ENCODE measurements at places on chromosomes 6 and 20.

GRCh38 chr6:16514249-16514648, 247.0 kb downstream of the ATXN1 start:
- no peak for DNase-seq

GRCh38 chr6:157551041-157551832, 170.2 kb downstream of the ZDHHC14 start:
- DNase-seq: no peak

- DNase-seq: no peak
Observed at GRCh38 chr6:35557239-35557638, 44.5 kb upstream of the TULP1 start.

DNA sequence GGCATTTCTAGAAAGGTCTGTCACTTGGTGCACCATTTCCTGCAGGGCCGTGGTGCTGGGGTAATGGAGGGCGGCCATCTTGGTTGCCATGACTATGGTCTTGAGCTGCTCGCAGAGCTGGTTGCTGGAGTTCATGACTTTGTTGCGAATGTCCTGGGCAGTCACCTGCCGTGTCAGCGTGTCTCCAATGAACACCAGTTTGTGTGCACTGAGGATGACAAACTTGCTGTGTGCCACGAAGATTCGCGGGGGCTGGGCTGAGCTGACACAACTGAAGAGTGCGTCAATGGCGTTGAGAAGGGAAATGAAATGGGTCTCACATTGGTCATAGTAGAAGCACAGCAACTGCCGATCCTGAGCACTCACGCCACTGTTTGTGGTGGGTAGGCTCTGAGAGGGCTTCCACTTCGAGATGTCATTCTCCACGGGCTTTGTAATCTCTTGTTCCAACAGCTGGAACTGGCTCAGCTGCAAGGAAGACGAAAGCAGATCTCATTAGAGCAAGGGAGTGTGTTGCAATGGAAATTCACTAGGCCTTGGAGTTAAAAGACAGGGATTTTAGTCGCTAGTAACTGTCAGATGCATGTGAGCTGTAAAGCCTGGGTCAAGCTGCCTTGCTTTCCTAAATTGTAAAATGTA, 47.1 kb downstream of the NEDD9 start:
- no peak for DNase-seq

- peak; percentile 66 for DNase-seq
Observed at GRCh38 chr20:18632196-18632789, 44.4 kb downstream of the DTD1 start.

- no peak for DNase-seq
Observed at GRCh38 chr20:22805219-22805618, 220.8 kb upstream of the FOXA2 start.

- no peak for DNase-seq
Observed at GRCh38 chr6:30172681-30173080, 9.3 kb downstream of the TRIM15 start.

- DNase-seq: no peak
Observed at GRCh38 chr20:58389968-58390658, 1.1 kb downstream of the VAPB start.

- DNase-seq: no peak
Observed at GRCh38 chr20:62413025-62413570, 6.0 kb upstream of the CABLES2 start.

DNA sequence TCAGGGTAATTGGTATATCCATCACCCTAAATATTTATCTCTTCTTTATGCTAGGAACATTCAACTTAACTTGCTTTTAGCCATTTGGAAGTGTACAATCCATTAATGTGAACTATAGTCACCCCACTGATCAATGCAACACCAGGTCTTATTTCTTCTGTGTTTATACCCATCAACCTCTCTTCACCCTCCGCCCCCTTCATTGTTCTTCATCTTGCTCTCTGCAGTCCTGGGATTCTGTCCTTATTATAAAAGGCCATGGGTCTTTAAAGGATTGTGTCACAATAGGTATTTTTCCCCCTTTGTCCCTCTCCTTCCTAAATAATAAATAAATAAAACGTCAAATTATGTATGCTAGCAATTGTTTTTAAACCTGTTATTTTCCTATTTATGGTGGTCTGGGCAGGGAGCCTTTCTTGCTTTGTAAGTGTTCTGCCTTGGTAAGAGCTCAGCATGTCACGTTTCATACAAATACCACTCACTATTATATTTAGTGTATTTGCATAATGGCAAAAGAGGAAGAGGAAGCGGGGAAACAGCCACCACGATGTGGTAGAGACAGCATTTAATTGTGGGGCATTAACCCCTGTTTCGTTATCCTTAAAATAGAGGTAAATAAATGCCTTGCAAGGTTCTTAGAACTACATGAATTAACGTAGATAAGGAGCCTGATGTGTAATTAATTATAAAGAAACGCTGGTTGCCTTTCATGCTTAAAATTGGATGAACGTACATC, 1.9 kb downstream of the ABRACL start:
- DNase-seq: peak; percentile 16

DNA sequence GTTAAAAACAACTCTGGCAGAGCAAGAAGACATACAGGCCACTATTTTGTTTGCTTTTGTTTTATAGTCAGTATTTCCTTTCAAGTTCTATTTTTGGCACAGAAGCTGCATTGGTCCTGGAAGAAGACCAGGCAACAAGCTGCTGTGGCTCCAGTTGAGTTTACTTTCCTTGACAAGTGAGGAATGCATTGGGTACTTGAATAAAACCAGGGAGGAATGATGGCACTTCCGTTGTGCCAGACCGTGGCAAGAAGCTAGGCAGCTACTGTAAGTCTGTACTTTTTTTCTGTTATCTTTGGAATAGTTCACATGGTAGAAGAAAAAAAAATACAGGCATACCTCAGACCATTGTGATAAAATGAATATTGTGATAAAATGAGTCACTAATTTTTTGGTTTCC, 66.3 kb downstream of the NCOA3 start:
- peak; percentile 73 for DNase-seq

- DNase-seq: no peak
Observed at GRCh38 chr6:8432614-8433013, 2.7 kb downstream of the SLC35B3 start.

DNA sequence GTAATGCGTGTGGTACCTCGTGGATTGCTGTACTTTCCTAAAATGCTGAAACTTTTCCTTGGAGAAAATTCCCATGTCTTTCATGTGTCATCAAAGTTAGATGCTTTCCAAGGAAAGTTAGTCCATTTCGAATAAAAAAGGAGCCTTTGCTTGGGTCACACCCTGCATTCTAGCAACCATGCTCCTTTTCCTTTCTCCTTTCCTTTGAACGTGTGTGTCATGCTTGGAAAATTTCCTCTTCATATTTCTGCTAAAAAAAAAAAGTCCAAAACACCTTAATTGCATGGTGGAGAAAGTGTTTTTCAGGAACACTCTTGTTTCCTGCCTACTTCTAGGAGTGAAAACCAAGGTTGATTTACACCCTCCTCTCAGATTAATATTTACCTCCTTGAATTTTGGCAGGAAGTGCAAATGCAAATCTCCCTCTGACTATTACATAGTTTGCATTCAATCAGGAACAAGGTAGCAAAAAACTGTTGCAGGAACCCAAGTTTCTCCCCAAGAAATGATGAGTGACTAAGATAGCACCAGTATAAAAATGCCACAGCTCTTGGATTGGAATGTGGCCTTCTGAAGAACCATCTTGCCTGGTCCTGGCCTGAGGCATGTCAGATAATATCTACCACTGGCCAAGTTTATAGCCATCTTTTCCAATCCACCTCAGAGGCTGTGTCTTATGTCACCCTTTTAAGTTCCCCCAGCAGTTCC, 590.6 kb downstream of the QKI start:
- no peak for DNase-seq

GRCh38 chr6:5595184-5595583, 333.9 kb downstream of the FARS2 start:
- DNase-seq: no peak

DNA sequence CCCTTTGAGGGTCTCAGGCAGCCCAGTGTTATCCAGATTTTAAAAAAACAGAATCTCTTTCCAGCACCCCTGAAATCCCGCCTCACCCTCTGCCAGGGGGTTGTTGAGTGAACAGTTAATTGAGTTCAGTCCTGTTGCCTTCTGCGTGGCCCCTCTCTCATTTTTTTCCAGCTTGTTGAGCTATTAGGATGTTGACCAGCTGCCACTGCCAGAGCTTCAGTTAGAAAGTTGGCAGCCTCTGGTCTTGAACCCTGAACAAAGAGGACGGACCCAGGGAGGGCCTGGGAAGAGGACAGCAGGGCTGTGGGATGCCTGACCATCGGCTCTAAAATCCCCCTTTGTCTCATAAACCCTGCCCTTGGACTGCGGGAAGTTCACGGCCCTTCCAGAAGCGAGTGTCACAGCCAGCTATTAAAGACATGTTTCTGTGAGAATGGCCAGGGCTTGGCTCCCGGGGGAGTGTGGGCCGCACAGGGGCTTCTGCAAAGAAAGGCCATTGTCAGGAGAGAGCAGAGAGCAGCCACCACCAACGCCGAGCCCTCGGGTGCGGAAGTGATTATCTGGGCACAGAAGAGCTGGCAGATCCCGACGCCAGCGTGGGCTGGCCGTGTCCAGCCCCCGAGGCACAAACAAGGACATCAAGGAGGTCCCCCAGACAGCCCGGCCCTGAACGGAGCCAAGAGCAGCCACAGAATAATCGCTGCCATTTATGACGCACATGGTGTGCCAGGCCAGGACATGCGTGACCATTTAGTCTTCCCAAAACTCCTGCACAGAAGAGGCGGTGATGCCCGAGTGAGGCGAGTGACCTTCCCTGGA, 189.0 kb downstream of the ANKRD60 start:
- no peak for DNase-seq

DNA sequence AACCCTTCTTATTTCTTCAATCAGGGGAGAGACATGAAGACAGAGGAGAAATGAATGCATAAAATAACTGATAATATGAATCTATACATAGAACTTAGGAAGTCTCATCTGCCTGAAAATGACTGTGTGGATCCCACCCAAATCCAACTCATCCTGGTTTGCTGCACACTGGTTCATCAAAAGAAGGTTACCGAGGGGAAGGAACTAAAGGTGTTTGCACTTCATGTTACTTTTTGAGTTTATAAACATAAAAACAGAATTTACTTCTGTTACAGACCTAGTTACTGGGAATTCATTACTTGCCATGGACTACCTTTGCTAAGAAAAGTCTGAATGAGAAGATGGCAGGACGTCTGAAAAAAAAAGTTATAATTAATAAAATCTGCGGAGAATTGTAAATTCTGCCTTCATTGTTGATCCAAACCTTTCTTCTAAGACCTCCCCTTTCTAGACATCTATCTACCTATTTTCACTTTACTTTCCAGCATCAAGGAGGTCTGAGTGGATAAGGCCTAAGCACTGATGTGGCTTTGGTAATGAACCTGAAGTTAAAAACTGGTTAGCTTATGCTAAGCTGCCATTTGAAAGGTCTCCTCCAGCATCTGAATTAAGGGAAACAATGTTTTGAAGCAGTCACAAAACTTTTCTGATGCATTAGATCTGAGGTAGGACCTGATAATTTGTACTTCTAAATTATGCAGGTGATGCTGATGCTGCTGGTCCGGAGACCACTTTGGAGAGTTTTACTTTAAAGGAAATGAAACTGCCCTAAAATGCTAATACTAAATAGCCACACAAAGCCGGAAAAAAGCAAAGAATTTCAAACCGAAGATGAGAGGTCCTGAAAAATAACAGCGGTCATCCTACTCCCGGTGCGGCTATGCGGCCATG, 84.0 kb downstream of the HFE start:
- no peak for DNase-seq

DNA sequence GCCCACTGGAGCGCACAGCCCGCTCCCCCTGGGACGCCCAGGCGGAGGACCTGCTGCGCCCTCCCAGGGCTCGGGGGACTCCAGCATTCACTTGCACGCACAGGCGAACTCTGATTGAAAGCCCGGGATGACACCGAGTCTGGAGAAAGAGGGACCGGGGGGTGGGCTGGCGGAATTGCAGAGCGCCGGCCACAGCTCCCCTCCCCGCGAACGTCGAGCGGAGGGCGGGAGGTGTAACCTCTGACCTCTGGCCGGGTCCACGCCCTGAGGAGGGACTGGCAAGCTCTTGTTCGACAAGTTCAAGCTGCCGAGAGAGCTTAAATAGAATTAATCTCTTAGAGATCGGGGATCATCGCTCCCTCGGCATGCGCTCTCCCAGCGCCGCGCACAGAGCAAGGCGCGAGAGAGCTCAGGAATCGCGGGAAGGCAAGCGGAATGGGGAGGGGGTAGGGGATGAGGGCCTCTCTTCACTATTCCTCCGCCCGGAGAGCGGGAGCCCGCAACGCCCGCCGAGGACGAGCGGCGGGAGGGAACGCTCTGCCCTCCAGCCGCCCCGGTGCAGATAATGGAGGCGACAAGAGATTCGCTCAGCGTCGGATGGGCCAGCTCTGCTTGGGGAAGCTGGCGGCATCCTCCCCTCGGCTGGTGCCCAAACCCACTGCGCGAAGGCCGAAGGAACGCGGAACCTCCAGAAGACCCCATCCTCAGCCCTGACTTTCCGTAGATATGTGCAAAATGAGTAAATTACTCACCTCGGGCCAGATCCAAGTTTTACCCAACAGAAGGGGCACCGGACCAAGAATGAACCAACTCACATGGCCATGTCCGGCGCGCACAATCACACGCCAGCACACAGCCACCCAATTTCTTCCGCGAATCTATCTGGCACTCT, 761 bp upstream of the NR2E1 start:
- no peak for DNase-seq

GRCh38 chr20:33067806-33068205, 11.6 kb upstream of the BPIFB4 start:
- DNase-seq: no peak

DNA sequence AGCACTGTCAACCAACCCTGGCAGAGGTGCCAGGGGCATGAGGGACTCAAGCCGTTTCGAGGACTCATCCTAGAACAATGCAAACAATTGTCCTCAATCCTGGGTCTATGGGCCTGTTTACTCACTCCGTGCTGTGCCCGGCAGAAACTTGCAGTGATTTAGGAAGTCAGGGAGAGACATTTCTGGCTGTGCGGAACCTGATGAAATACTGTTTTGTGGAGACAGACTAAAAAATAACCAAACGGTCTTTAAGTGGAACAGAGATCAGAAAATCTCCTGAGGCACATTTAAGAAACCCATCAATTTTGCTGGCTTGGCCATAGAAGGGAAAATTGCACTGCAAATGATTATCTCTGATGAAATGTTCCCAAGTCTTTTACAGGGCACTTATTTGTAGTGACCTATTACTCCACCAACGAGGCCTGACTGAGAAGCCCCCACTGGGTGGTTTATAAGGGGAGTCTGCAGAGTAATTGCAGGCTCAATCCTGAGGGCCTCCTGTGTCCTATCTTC, 79.8 kb upstream of the KCNK16 start:
- DNase-seq: no peak

GRCh38 chr20:57287007-57287880, 20.8 kb upstream of the BMP7 start:
- DNase-seq: no peak

- no peak for DNase-seq
Observed at GRCh38 chr6:17439243-17439993, 46.0 kb downstream of the CAP2 start.

DNA sequence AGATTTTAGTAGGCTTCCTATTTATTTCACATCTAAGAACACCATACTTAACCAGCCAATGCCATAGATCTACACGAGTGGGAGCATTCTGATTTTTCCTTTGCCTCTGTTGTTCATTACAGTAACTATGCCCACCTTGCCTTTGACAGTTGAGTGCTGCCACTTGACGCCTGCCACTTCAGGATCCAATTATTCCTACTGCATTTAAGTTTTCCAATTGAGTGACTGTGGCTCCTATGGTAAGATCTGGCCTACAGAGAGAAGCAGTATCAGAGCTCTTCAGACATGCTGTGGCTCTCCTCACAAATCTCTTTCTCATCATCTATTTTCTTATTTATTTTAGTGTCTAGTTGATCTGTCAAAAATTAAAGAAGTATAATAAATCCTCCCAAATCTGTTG, 403.0 kb upstream of the SPTLC3 start:
- no peak for DNase-seq

GRCh38 chr6:88899569-88900316, 63.7 kb downstream of the RNGTT start:
- DNase-seq: no peak
